ENCODE measurements at places on chromosomes 7 and 10. TPM values are rescaled to one million over a fixed set of nuclear protein-coding genes. Genes with fewer than 3 reads are reported as not detected.

- no peak overlapping the region for H3K27ac ChIP-seq
- H3K27me3 ChIP-seq = peaks cover 1% of the 10 kb centered on the region
- H3K4me3 ChIP-seq = no peak overlapping the region
- no peaks in the 10 kb centered on the region for H3K36me3 ChIP-seq
- DNase-seq = no peak
- H3K4me1 ChIP-seq = no peaks in the 10 kb centered on the region
These were observed 17.9 kb upstream of the BAIAP2L1 start for GRCh38 chr7:98418636-98419315.

GRCh38 chr10:123180101-123181090 is 26.2 kb downstream of the BUB3 start:
- no peaks in the 10 kb centered on the region for H3K4me1 ChIP-seq
- H3K36me3 ChIP-seq = peaks cover 27% of the 10 kb centered on the region
- no peak overlapping the region for H3K27ac ChIP-seq
- H3K4me3 ChIP-seq = no peak overlapping the region

- DNase-seq = no peak
- H3K27me3 ChIP-seq = peaks cover 11% of the 10 kb centered on the region
- no peak overlapping the region for H3K27ac ChIP-seq
- H3K36me3 ChIP-seq = peaks cover 4% of the 10 kb centered on the region
- H3K4me3 ChIP-seq = no peak overlapping the region
These were observed 6.2 kb downstream of the ATP6V0E2 start for GRCh38 chr7:149879766-149880637.

- no peaks in the 10 kb centered on the region for H3K27me3 ChIP-seq
- no peak overlapping the region for H3K27ac ChIP-seq
- H3K4me3 ChIP-seq = no peak overlapping the region
- peaks cover 4% of the 10 kb centered on the region for H3K4me1 ChIP-seq
These were observed 260.6 kb downstream of the BAMBI start for GRCh38 chr10:28937959-28938358.

Gene VAX1
- 26.3 TPM for total RNA-seq

Gene CFAP58
- 0.28 TPM for total RNA-seq

Gene COL13A1
- 22.6 TPM for total RNA-seq

Data from endothelial cell (in vitro differentiated cells).